Mucosa of gallbladder (tissue), 1 donor: ENCODE measurements at places on chromosomes 2 and 18. TPM values are rescaled to one million over a fixed set of nuclear protein-coding genes. Genes with fewer than 3 reads are reported as not detected.
A peak's percentile ranks its signal among the peaks of the same experiment; 100 is the strongest.

- no peak for DNase-seq
These were observed 148.2 kb upstream of the HNRNPA3 start for GRCh38 chr2:177064422-177064821.

DNA sequence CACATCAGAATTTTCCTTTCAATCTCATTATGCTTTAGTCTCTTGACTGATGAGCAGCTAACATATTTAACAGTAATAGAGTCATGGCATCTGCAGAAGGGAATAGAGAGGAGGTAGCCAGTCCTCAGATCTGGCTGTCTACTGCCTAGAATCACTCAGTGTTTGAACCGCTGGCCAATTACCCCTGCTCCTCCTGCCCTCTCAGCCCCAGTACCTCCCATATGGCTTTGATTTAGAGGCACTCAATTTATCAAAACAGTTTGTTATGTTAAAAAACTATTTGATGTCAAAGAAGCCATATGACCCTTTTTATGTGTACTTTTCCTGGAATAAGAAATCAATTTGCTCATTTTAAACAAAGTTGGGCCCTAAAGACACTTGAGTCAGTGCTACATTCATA is 355.2 kb downstream of the CMPK2 start:
- no peak for DNase-seq

GRCh38 chr2:85813982-85814801 is 60.4 kb downstream of the ATOH8 start:
- DNase-seq: peak; percentile 91

DNA sequence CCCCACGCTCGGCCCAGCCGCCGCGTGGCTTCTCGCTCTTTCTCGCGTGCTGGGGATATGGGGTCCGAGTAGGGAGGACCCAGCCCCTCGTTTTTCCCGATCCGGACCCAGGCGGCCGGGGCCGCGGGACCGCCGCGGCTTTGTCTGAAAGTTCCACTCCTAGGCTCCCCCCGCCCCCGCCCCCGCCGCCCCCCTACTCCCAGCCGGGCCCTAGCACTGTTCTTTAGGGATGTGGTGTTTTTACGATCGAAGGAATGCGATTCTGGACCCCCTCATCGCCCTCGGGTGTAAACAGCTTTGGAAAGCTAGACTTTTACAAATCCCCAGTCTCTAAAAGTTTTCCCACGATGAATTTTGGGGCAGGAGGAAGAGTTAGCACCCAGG is 819 bp downstream of the TGIF1 start:
- DNase-seq: no peak

DNA sequence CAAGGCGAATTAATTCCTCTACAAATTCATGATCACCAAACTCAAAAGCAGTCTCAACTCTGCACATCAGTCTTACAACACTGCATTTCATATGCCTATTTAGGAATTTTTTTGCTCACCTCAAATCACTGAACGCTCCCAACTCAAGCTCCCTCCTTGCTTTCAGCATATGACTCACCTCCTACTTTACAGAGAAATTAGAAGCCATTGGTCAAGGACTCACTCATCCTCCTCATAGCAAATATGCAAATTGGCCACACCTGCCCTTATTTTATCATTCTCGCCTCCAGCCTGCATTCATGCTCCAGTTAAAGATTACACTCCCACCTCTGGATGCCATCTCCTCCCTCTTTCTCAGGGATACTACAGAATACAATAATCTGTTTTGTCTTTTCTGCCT is 148.8 kb downstream of the MBD2 start:
- DNase-seq: no peak

DNA sequence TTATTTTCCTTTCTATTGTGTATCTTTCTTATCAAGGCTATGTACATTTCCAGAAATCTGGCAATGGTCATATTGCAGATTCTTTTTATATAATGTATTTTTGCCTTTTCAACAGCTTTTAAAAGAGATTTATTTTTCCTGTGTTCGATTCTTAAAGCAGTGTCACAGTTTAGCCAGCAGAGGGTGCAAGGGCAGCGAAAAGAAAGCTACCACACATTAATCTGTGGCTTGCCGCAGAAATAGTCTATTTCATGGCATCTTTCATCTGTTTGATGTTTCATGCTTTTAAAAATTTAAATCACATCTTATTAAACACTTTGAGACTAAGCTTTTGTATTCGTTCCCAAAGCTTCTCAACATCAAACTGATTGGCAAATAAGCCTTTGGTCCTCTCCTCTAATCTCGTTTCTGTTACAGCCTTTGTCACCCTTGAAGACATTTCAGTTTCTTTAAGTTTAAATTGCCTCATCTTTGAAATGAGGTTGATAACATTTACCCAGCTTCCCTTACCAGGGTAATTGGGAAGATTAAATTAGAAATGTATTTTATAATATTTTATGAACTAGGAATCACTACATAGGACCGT is 73.3 kb downstream of the PIK3C3 start:
- DNase-seq: no peak

DNA sequence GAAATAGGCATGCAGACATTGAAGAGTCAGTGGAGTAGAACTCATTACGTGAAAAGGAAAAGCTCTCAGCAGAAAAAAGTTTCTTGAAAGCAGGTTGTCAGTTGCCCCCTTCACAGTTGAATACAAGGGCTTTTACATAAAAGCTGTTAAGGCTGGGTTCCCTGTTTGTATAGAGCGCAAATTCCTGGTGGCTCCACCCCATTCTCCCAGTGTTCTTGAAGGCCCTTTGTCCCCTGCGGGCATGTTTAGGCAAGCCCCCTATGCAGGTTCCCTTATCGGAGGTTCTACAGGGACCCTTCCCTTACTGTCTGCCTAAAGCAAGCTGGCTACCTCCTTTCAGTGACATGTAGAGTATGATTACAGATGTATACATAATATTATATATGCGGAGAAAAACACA is 497.2 kb upstream of the SYT4 start:
- DNase-seq: no peak

The RSAD2 gene
- total RNA-seq: 1.3 TPM

The TNS1 gene
- 469 TPM for total RNA-seq

The CHST10 gene
- 5.7 TPM for total RNA-seq

The OBSL1 gene
- total RNA-seq: 57.8 TPM

The GCG gene
- 0.17 TPM for total RNA-seq

The IL1RL1 gene
- total RNA-seq: 8.7 TPM
